SJSA1 (cell line): ENCODE measurements at places on chromosomes 1 and 21.
A peak's percentile ranks its signal among the peaks of the same experiment; 100 is the strongest.

GRCh38 chr1:167489571-167490340 is 28.6 kb downstream of the CD247 start:
- DNase-seq: no peak

DNA sequence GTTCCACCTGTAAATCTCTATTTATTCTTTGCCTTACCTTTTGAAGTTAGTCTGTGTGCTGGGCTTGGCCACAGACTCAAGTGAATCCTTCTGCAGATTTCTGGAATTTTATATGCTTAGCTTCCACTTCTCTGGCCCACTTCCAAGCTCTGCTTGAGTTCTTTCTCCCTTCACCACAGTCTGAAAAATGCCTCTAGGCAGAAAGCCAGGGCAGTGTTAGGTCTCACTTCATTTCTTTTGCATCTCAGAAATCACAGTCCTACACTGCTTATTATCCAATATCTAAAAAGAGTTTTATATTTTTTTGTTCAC is 48.9 kb downstream of the INKA2 start:
- peak; percentile 42 for DNase-seq

DNA sequence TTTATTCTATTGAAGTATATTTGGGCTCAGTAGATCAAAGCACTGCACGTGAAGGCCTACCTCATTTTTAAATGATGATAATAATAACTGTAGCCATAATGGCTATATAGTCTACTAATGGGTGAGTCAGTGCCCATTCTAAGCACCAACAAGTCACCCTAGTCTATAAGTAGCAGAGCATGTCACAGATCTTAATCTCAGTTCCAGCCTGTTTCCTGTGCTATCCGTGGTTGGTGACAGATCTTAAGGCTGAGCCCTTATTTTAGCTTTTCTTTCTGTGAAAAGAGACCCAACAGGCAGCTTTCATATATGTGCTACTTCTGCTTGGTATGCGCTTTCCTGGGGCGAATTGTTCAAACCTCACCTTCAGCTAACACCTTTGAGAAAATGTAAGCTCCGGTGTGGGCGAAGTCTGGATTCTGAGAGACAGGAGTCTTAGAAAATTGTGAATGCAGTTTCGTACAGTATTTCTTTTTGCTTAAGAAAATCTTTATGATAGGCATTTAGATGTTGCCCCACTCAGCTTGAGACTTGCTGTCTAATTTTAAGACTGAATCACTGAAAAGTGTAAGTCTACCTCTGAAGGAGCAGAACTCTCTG is 59.6 kb downstream of the FMN2 start:
- no peak for DNase-seq

- DNase-seq: no peak
Measured at GRCh38 chr1:167457936-167458584, 60.3 kb downstream of the CD247 start.

GRCh38 chr1:29648798-29649188 is 412.5 kb downstream of the PTPRU start:
- DNase-seq: no peak

DNA sequence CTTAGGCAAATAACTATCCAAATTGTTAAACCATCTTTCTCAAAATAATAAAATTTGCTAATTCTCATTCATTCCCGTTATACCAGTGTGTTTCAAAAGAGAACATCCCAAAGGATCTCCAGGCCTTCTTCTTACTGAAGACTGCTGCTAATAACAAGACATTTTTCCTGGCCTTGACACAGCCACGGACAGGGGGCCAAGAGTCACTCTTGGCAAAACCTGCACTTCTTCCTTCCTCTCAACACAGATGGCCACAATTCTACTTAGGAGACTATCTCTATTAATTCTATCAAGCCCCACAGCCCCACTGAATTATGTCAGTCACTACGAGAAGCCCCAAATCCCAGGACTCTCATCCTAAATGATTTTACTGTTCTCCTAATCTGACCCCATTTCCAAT is 86.0 kb downstream of the EVI5 start:
- no peak for DNase-seq

- no peak for DNase-seq
Measured at GRCh38 chr1:8889925-8890785, 11.7 kb upstream of the ENO1 start.

DNA sequence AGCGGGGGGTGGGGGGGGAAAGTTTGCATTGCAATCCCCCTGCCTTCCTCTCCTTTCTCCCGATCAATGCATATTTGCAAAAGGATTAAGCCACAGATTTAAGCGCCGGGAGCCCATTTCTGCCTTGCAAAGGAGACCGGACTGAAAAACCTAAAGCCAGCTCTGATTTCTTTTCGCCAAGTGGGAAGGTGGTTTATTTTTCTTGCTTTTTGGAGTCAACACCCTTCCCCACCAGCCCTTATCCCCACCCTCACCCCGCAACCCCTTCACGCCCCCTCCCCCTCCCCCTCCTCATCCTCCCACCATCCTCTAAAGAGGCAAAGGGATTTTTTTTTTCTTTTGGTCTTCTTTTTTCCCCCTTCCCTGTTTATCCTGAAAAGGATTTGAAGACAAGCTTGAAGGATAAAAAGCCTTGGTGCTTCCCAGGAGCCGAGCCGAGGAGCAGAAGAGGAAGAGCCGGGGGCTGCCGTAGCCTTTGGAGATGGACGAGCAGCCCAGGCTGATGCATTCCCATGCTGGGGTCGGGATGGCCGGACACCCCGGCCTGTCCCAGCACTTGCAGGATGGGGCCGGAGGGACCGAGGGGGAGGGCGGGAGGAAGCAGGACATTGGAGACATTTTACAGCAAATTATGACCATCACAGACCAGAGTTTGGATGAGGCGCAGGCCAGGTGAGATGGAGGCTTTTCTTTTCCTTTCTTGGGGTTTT is 513 bp downstream of the PBX1 start:
- peak; percentile 22 for DNase-seq

DNA sequence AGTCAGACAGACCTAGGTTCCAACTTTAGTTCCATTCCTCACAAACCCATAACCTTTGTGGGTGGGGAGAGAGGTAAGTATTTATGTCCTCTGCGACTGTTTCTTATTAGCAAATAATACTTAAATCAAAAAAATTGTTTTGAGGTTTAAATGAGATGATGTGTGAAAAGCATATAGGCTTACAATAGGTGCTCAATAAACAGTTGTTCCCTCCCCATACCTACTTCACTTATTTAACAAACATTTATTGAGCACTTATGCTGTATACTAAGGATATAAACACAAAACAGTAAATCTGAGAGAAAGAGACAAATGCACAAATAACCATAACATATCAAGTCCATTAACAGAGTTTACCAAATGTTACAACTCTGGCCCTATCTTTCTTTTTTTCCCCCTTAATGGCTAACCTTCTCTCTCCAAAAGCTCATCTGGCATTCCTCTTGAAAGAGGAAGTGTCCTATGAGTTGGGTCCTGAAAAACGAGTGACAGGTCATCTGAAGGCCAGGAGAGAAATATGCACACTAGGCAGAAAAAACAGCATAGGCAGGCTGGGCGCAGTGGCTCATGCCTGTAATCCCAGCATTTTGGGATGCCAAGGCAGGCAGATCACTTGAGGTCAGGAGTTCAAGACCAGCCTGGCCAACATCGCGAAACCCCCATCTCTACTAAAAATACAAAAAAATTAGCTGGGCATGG is 10.3 kb downstream of the PIGM start:
- DNase-seq: no peak

GRCh38 chr1:54982739-54983138 is 2.3 kb downstream of the TMEM61 start:
- DNase-seq: no peak

DNA sequence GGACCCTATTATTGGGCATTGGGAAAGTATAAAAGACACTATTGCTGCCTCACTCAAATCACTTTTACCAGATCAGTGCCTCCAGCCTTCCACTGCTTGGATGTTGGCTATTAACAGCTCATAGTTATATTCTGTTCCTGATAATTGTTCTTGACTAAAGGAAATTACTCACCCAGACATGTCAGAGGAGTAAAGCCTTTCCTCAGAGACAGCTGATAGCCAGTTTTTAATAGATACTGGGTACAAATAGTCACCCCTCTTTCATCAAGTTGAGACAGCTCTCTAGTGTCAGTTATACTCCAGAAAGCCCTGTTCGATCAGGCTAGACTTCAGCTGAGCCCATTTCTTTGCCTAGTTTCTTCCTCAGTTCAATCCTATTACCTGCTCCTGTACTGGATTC is 876.1 kb upstream of the B3GALT2 start:
- no peak for DNase-seq

- no peak for DNase-seq
Measured at GRCh38 chr1:182977480-182977879, 24.5 kb upstream of the SHCBP1L start.

DNA sequence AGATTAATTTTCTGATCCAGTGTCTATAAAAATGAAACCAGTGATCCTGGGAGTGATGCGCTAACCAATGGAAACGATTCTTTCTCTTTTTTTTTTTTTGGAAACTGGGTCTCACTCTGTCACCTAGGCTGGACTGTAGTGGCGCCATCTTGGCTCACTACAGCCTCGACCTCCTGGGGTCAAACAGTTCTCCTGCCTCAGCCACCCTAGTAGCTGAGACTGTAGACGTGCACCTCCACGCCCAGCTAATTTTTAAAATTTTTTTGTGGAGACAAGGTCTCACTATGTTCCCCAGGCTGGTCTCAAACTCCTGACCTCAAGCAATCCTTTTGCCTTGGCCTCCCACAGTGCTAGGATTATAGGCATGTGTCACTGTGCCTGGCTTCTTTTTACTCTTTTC is 3.4 kb upstream of the RCC2 start:
- no peak for DNase-seq

- no peak for DNase-seq
Measured at GRCh38 chr1:42841010-42841409, 5.4 kb upstream of the ZNF691 start.

DNA sequence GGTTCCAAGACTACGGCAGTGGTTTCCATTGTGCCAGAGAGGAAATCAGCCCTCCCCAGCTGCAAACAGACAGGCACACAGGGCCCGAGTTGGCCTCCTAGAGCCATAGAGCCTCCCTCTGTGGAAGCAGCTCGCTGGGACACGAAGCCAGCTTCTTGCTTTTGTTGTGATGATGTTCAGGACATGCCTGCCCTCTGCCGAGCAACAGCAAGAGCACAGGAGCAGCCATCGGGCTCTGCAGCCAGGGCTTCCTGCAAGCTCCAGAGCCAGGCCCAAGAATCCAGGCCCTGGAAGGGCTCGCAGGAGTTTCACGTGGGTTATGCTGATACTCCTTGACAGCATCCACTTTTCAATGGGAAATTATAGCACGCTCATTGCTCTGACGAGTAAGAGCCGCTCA is 18.5 kb downstream of the NPHP4 start:
- DNase-seq: no peak

DNA sequence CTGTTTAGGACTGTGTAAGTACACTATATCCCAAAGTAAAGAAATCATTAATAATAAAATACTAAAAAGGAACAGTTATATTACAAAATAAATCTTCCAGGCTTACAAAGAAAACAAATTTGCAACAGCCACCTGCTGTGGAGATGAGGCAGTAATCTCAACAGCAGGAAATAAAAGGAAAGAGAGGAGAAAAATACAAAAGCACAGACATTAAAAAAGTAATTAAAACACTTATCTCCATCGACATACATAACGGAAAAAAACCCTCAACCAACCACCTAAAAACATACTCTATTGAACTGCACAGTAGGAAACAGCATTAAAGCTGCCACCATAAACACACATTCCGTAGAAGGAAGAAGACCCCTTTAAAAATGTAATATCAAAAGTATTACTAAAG is 317.6 kb downstream of the DPYD start:
- no peak for DNase-seq

DNA sequence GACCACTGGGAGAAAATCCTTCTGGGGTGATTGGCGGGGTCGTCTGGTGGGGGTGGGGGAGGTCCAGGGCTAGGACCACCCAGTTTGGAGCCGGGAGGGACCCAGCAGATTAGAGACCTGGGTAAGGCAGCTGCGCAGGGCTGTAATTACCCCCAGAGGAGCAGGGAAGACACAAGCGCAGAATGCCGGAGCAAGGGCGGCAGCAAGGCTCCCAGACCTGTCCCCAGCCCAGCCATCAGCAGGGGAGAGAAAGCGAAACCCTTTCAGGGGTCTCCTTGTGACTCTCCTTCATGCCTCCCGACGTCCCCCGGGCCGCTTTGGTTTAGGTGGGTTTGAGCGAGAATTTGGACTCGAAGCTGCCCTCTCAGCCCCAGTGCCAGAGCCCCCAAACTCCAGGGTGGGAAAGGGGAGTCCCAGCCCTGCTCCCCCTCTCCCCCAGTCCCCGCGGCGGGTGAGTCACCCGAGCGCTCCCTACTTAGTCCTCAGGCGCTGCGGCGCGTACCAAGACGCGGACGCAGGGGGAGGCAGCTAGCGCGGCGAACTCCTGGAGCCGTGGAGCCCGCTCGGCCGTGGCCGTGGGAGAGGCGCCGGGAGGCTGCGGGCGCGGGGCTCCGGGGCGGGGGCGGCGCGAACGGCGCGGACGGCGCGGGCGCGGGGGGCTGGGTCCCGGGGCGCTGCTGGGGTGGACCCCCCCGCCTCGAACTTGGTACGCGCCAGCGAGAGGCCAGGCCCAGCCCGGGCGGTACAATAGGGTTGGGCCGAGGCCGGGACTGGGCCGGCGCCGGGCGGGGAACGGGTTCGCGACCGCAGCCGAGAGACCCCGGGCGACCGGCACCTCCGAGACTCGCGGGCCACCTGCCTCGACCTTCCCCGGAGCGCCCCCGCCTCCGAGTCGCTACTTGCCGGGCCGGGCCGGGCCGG is at the start of gene MAP7D1:
MAP7D1 (plus strand) TSS at position 753 of the 921 bp plus-strand sequence. CDS start 258 bp downstream, outside the sequence.
- DNase-seq: peak; percentile 91

GRCh38 chr1:198481661-198482060 is 58.8 kb downstream of the ATP6V1G3 start:
- no peak for DNase-seq

DNA sequence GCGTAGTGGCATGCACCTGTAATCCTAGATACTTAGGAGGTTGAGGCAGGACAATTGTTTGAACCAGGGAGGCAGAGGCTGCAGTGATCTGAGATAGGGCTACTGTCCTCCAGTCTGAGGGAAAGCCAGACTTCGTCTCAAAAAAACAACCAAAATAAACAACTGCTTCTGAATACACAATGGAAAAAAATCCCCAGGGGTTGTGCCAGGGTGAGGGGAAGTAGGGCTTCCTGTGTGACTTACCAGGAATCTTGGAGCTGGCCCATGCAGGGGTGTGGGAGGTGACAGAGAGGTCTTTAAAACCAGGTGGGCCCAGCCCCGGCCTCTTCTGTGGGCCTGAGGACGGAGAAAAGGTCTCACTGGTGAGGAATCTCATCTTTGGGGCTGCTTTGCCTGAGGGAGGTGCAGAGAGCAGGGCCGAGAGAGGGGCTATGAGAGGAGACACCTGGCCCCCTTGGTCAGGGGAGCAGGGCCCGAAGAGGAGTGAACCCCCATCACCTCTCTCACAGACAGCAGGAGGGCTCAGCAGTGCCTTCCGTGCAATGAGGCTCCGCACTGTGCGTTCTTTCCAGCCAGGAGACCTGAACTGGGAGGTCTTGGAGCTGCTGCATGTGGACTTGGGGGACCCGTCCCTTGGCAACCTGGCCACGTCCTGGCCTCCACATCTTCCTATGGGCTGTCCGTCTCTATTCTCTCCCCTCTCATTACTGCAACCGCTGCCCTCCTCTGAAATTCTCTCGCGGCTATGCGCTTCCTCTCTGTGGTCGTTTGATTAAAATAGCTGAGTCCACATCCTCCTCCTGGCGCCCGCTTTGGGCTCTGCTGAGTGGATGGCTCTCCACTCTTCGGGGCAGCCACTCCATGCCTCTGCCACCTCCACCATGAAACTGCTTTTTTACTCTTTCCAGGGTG is 10.7 kb downstream of the PLA2G5 start:
- peak; percentile 4 for DNase-seq

- no peak for DNase-seq
Measured at GRCh38 chr1:116062201-116062600, 49.0 kb upstream of the MAB21L3 start.

GRCh38 chr1:212964102-212964501 is 13.8 kb downstream of the VASH2 start:
- DNase-seq: no peak

- DNase-seq: no peak
Measured at GRCh38 chr1:75520862-75521475, 89.9 kb downstream of the SLC44A5 start.
